ENCODE measurements at places on chromosomes 7 and 10.

- no peak for DNase-seq
Measured at GRCh38 chr10:44946205-44946604, 13.4 kb upstream of the RASSF4 start.

DNA sequence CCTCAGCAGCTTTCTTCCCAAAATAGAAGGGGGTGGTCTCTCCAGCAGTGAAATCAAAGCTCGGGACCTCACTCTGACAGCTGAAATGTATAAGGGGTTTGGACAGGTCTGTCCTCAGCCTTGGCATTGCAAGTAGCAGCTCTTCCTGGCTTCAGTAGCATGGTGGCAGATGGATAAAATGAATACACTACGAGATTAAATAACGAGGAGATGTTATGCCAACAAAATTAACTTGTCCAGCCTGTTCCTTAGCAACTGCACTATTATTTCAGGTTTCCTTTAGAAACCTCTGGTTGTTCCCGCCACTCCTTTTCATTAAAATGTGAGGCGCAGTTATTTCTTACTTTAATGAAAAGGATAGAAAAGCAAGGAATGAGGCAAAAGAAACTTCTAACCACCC lies 24.9 kb downstream of the PRLHR start:
- DNase-seq, result no peak

DNA sequence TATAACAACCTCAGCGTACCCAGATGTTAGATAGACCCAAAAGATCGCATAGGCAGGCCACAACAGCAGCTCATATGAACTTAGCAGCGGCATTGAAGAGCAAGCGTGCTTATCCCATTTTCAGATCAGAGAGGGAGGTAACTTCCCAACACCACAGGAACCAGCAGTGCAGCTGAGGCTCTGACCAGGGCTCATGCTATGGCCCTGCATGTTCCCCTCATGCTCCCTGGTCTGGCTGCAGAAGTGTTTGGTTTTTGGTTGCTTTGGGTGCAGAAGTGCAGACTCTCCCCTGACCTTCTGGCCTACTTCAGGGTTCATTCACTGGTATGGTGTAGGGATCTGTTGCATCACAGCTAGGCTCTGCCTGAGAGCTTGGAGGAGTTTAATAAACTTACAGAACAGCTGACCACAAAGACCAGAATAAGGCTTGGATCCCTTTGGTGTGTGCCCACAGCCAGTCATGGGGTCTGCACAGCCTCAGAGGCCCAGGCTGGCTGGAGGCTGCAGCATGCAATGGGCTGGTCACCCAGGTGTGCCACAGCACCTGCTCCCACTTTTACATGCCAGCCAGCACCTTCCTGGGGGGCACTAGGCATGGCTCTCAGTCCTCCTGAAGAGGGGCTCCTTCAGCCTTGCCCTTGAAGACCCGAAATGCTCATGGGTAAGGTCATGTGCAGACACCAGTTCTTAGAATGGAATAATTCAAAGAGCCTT lies 9.1 kb upstream of the CXCL12 start:
- no peak for DNase-seq

DNA sequence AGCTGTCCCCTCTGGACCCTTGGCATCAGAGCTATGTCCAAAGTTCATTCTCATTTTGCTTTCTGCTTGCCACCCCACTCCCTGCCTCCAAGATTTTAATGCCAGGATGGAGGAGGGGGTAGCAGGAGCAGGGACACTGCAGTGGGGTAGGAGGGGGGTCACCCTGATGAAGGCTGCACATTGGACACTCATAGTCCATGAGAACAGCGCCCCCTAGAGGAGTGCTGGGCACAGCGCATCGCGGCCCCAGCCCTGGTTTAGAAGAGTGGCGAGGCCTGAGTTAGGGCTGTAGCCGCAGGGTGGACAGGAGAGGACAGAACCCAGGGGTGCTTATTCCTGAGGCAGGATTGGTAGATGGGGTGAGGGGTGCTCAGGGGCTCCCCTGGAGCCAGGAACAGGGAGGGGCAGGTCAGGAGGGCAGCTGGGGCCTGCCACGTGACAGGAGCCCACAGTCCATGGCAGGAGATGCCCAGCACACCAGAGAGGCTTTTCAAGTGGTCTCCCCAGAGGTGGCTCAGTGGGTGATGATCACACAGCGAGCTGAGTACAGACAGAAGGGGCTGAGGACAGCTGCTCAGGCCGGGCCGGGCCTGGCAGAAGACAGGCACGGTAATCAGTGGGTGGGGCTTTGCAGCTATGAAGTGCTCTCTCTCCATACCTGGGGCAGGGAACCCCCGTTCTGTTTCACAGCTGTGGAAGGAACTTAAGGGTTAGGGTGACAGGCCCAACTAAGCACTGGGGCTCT lies 71.4 kb downstream of the NEURL1 start:
- no peak for DNase-seq

DNA sequence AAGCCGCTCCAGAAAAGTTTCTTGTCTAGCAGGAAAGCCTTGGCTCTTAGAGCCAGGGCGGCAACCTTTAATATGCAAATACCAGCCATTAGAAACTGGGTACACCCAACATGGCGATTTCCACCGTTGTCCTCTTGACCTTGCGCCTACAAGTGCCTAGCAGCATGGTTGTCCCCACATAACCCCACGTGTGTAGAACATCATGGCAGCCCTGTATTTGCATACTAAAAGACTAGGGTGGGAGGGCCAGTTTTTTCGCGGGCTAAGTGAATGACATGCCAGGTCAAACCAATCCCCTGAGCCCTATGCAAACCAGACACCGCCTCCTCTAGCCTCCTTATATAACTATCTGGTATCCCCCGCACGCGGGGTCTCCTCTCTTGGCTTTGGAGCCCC lies 58.4 kb upstream of the FZD8 start:
- DNase-seq, result no peak

DNA sequence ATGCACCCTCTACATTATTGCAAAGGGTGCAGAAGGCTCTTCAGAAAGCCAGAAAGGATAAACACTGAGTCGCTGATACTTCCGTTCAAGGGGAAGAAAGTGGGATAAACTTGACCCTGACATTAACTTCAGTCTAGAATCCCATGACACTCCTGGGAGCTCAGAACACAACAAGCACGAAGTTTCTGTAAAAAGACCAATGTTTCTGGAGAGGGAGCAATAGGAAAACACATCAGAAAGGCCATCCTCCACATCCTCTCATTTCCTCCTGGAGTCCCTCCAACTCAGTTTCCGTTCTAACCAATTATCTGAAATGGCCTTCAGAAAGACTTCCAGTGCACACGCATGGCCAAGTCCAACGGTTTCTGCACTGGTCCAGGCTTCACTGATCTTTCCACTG lies 113.5 kb downstream of the SORBS1 start:
- DNase-seq, result no peak

DNA sequence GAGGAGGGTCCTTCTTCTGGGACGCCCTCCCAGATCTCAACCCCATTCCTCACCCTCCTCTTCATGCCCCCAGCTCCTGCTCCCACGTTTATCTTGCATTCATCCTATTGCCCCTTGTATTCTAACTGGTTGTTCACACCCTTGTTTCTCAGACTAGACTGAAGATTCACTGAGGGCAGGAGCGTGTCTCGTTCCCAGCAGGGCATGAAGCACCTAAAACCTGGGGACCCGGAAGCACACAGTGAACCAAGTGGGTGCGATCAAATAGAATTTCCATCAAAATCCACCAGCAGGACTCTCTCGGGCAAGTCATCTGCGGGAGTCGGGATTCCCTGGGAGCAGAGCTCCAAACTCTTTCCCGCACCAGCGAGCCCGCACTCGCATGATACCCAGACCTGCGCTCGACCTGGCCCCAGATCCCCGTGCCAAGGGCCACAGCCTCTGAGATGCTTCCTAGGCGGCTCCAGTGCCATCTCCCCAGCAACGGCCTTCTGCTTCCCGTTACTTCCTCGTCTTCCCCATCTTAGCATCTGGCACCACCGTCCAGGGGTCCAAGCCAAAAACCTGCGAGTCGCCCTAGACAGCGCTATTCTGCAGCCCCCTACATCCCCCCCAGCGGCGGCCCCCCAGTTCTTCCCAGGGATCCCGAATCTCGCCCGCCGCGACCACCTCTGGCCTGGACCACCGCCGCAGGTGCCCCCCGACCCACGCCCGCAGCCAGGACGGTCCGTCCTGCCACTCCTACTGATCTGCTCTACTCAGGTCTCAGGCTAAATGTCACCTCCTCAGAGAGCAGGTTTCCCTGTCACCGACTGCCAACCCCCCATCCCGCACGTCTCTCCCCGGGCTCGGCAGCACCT lies 6.1 kb upstream of the GBX1 start:
- DNase-seq, result no peak

- DNase-seq, result no peak
Measured at GRCh38 chr10:43879742-43880141, 231.1 kb upstream of the ZNF32 start.

DNA sequence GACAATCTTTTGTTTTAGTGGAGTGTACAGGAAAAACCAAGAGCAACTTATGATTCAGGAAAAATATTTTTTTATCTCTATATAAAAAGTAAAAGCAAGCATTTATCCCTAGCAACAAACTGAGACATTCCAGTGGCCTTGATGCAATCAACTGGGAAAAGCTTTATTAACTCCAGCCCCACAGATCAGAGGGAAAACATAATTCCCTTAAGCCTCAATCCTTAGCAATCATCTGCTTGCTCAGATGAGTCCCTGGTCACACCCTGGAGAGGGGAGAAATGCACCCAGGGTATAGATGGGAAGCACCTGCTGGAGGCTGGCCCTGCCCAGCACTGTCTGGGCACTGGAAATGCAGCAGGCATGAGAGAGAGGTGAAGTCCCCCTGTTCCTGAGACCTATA lies 636.6 kb downstream of the TNS3 start:
- no peak for DNase-seq

DNA sequence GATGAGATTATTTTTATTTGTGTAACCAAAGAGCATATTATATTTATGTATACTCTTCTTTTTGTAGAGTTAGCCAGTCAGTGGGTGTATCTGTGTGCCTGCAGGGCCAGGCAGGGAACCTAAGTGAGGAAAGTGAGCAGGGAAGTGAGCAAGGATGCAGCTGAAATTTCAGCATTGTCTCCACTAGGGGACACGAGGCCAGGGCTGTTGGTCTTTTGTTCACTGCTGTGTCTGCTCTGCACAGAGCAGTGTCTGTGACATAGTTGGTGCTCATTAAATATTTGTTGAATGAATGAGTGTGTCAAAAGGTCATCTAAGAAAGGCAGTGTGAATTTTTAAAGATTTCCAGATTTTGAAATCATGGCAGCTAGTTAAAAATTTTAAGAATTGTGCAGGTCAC lies 51.8 kb downstream of the SUGCT start:
- DNase-seq, result no peak

- no peak for DNase-seq
Measured at GRCh38 chr7:69388452-69389137, 209.7 kb upstream of the AUTS2 start.

GRCh38 chr7:129098409-129099084 lies 43.6 kb upstream of the TNPO3 start:
- DNase-seq, result no peak

- DNase-seq, result peak; percentile 67
Measured at GRCh38 chr7:116951366-116952292, 1.7 kb upstream of the ST7 start.

DNA sequence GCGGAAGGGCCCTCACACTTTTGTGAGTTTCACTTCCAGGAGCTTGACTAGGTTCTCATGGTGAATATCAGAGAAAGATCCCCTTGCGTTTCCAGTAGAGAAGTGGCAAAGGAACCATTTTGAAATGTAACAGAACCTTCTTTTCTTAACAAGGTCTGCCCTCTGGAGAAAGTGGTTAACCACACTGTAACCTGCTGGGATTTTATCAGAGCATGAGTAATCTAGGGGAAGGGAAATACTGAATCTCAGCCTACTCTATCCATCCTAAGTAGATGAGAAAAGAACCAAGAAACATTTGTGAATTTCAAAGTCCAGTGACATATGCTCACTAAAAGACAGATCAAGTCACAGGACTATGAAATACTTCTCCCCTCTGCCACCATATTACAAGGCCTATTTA lies 235.5 kb downstream of the ZEB1 start:
- no peak for DNase-seq

GRCh38 chr7:22210355-22210754 lies 146.6 kb downstream of the RAPGEF5 start:
- no peak for DNase-seq

GRCh38 chr10:102616066-102616770 lies 28.1 kb upstream of the TRIM8 start:
- DNase-seq, result no peak

GRCh38 chr7:133139350-133139749 lies 57.5 kb upstream of the CHCHD3 start:
- DNase-seq, result no peak

DNA sequence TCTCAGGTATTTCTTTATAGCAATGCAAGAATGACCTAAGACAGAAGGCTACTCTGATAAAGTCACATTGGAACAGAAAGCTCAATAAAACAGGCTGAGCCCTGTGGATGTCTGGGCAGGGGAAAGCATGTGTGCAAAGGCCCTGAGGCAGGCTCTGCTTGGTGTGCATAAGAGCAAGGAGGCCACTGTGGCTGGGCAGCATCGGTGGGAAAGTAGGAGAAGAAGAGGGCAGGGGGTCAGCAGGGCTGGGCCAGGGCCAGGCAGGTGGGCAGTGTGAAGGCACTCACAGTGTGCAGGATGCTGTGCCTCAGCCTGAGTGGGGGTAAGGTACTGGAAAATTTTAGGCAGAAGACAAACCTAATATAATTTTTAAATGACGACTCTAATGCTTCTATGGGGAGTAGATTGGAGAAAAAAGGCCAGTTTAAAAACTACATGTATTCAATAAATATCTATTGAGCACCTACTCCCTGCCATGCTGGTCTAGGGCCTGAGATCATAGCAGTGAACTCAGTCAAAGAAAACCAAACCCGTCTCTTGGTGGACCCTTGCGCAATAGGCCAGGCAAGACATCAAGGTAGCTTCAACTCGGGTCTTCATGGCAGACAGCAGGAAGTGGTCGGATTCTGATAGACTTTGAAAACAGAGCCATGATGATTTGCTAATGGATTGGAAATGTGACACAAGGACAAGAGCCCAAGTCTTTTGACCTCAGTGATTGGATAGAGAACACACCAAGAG lies 572.3 kb downstream of the TCERG1L start:
- no peak for DNase-seq

GRCh38 chr10:15843695-15844094 lies 16.6 kb downstream of the MINDY3 start:
- no peak for DNase-seq

DNA sequence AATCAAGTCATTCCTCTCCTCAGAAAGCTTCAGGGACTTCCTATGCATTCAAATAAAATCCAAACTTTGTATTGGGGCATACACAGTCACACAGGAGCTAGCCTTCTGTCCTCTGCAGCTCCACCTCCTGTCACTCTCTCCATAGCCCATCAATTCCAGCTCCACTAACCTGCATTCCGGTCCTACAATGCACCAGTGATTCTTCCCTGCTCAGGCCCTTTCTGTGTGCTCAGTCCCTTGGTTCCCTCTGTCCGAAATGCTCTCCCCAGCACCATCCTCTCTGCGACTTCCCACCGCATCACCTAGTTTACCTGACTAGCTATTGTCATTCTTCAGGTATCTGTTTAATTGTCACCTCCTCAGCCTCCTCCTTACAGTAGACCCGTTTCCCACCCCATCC lies 26.4 kb upstream of the YAE1 start:
- DNase-seq, result no peak

All from NCI-H1048 (cell line).